ENCODE measurements at places on chromosomes 16 and 17. TPM values are rescaled to one million over a fixed set of nuclear protein-coding genes. Genes with fewer than 3 reads are reported as not detected.

DNA sequence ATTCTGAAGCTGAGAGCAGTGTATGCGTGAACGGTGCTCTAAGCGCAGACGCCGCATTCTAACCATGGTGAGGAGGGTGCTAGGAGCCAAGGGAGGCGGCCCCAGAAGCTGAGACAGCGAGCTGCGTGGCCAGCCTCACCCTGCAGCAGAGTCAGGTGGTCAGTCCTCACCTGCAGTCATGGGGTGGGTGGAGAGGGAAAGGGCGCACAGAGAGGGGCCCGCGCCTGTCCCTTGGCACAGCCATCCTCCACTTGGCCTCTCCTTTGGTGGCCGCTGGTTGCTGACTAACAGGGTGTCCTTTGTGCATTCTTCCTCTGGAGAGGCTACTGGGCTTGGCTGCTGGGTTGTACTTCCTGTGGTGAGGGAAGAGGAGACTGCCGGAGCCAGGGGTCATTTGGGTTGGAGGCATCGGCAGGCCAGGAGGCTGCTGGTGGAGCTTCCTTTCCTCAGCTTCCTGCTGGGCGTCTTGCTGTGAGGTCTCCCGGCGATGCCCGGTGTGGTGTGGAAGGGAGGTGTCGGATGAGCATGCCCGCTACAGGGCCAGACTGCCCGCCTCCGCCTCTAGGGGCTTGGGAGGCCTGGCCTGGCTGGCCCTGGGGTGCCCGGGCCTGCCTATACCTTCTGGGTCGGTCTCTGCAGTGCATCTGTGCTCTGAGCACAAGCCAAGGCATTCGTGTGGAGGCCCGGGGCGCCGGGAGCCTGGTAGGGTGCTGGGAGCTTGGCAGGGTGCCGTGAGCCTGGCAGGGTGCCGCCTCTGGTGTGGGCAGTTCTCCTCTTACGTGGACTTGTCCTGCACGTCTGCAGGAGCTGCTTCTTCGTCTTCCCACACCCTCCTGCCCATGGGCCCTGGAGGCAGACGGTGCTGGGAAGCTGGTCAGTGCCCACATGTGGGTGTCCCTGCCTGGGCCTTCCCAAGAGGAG, 17.4 kb downstream of the RNF213 start:
- no peak for DNase-seq

The SPATA22 gene
- 0.28 TPM for total RNA-seq

The CIBAR2 gene
- total RNA-seq = 0.18 TPM

- peak; percentile 98 for DNase-seq
Observed at GRCh38 chr16:84618581-84619460, 943 bp upstream of the COTL1 start.

The TRIM37 gene
- 24.9 TPM for total RNA-seq

The EPX gene
- total RNA-seq = not detected
